Fibroblast of skin of scalp (primary cell): ENCODE measurements at places on chromosomes 1 and 21.

GRCh38 chr1:18972531-18972930 lies 16.1 kb upstream of the IFFO2 start:
- DNase-seq = peak; percentile 60

DNA sequence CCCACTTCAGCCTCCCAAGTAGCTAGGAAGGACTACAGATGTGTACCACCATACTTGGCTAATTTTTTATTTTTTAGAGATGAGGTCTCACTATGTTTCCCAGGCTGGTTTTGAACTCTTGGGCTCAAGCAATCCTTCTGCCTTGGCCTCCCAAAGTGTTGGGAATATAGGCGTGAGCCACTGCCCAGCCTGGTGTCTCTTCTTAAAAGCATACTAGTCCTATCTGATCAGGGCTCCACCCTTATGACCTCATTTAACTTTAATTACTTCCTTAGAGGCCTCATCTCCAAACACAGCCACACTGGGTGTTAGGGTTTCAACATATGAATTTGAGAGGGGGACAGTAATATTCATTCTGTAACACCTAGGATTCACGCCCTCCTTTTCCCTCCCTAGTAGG lies 130.9 kb downstream of the GLIS1 start:
- no peak for DNase-seq

DNA sequence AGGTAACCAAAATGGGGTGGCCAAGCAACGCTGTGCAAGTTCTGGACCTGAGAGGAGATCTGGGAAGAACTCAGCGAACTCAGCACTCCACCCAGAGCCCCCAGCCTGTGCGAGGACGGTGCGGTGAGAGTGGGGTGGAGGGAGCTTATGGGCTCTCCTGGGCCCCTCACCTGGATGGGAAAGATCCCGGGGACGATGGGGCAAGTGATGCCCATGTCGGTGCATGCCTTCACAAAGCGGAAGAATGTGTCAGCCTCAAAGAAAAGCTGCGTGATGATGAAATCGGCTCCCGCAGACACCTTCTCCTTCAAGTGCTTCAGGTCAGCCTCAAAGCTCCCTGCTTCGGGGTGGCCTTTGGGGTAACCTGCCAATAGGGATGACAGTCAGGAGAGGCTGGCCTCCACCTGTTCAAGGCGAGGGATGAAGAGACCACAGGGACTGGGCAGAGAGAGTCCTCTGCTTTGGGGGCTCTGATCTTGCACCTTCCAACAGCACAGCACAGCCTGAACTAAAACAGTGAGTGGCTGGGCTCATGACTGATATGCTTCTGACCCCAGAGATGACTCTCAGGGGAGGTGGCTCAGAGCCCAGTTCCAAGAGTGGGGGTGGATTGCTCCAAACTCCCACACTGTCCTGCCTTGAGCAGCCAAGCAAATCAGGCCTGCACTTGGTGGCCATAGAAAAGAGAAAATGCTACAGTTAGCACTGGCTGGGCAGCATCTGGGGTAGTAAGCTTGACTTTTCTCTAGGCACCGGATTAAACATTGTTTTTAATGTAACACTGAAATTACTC lies 9.5 kb downstream of the MTHFR start:
- no peak for DNase-seq

- peak; percentile 66 for DNase-seq
Observed at GRCh38 chr1:240027059-240027462, 64.6 kb upstream of the FMN2 start.

- no peak for DNase-seq
Observed at GRCh38 chr1:47459253-47459788, 21.5 kb downstream of the FOXD2 start.

DNA sequence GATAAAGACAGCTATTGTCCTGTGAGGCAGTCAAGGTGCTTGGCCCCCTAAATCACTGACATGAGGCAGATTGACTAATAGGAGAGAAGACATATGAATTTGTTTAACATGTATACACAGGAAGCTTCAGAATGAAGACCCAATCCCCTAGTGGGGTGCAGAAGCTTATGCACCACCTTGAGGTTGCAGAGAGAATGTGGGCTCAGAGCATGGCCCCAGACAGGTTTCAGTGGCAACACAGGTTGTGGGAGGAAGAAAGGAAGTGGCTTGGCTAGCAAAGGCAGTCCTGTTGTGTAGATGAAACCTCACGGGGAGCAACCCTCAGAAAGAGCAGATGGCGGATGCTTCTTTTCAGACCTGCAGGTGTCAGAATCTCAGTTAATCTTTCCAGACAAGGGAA lies 37.0 kb upstream of the PARP1 start:
- DNase-seq = no peak

DNA sequence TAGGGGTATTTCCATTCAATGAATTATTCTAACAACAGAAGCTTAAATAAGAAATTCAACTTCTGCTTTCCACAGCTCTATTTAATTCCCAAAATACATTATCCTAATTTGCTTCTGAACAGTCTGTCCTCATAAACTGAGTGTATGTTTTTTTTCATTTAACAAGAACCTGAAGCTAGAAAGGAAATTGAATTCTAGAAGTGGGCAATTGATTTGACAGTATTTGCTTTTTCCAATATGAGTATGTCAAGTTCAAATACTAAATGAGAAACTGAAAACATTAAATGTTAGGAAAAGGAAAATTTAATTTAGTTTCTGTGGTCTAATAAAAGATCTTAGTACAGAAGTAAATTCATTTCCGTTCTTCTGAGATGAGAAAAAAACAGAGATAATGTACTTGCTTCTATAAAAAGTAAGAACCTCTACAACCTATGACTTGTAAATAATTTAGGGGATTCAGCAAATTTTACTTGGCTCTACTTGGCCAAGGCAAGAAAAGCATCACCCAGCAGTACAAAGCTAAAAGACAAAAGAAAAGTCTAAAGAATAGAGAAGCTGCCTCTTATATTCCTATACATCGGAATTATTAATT lies 31.1 kb downstream of the RAB3GAP2 start:
- DNase-seq = no peak

GRCh38 chr1:174726880-174727585 lies 272.7 kb upstream of the CACYBP start:
- no peak for DNase-seq

GRCh38 chr1:107867897-107868296 lies 97.1 kb downstream of the VAV3 start:
- DNase-seq = no peak

DNA sequence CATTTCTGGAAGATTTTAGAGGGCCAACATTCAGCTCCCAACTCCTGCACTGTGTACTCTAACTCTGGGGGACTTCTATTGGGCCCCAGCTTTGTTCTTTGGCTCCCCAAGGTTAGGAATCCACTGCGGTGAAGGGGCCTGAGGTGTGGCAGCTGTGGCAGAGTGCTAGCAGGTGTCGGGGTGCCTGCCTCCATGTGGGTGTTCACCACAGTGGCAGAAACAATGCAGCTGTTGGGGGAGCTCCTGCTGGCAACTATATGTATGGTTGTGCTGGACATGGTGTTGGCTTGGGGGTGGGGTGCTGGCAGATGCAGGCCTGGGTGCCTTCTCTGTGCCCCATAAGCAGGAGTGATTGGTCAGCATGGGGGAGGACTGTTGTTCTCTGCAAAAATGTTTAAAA lies 95.5 kb downstream of the ST6GALNAC3 start:
- no peak for DNase-seq

- DNase-seq = peak; percentile 96
Observed at GRCh38 chr1:153548722-153549688, at the start of gene S100A3. S100A3 (minus strand) TSS chr1:153549258; CDS start chr1:153548485, 773 bp downstream.

DNA sequence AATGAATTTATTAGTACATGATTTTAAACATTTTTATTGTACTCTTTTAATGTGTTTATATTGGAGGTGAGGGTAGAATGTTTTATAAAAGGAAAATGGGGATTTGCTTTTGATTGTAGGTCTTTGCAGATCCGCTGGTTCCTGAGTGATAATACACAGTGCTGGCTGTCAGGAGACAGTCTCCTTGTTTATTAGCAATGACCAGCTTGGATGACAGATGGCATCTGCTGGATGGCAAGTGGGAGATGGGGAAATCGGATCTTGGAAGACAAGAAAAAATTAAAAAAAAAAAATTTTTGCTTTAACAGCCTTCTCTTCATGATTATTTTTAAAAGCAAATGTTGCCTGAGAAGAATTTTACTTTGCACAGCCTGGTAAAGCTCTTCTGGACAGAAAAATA lies 4.4 kb upstream of the PHTF1 start:
- no peak for DNase-seq

DNA sequence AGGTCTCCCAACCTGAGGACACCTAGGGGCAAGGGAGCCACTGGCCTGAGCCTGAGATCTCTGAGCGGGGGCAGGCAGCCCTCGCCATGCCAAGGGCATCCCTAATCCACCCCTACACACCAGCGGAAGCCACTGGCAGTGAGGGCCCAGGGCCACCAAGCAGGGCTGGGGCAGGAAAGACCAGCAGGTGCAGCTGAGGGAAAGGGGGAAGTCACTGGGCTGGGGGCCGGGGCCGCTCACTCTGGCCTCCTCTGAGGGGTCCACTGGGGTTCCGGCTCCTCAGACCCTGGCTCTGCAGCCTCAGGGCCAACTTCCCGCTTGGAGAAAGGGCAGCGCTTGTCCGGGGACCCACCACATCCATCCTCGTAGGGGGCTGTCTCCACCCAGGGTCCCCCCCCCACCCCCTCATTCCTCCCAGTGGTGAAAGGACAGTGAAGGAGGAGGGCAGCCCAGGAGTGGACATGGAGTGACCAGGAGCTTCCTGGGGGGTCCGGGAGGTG lies 42.5 kb upstream of the ACTRT2 start:
- no peak for DNase-seq

GRCh38 chr1:16921391-16922185 lies at the start of gene CROCC:
CROCC (plus strand) TSS chr1:16921931; CDS start chr1:16922019, 88 bp downstream.
- DNase-seq = peak; percentile 54

GRCh38 chr1:64171246-64171645 lies 32.2 kb upstream of the UBE2U start:
- no peak for DNase-seq

- no peak for DNase-seq
Observed at GRCh38 chr1:87119541-87120140, 205.2 kb downstream of the HS2ST1 start.
